ENCODE measurements at places on chromosomes 12 and 14.

DNA sequence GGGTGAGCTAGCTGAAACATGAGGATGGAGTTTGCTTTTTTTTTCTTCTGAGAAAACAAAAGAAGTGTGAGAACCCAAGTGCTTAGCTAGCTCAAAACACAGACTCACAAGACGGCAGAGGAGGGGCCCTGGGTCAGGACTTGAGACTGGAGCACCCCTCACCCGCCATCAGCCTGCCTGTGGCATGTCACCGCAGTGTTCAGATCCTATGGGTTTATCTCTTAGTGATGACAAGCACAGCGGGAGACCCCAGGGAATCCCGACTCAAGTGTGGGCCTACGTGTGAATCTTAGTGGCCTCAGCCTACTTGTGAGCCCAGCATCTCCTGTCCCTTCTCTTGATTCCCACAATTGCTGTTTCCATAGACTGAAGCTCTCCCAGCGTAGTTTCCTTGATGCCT, 22.9 kb downstream of the DYRK4 start:
- no peak for DNase-seq

DNA sequence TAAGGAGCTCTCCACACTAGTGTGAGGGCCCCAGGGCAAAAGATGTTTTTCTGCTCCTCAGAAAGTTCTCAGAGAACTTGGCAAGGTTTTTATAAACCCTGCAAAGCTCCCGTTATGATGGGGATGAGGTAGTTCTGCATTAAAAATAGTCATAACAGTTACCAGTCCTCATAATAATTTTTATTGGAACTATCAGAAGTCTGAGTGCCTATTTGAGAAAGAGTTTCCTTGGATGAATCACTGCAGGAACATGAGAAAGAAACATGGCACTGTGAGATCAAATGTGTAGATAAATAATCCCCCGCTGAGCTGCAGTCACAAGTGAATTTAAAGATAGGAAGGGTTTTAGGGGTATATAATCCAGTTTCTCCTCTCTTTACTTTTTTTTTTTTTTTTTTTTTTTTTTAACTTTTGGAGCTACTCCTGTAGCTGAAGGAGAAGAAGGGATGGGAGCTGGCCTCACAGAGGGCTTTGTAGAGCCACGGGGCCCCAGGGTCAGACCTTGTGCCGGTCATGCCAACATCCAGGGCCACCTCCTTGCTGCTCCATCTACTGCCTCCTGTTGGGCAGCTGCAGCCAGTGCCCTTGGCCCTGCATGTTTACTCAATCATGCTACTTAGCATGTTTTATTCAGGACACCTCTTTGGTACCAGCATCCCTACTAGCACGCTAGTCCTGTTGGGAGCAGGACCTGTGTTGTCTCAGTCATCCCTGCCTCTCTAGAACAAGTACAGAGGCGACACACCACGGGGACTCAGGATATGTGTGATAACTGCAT, 39.5 kb downstream of the EVL start:
- DNase-seq, result no peak

GRCh38 chr12:126558219-126558618, 1493.0 kb downstream of the AACS start:
- DNase-seq, result no peak

DNA sequence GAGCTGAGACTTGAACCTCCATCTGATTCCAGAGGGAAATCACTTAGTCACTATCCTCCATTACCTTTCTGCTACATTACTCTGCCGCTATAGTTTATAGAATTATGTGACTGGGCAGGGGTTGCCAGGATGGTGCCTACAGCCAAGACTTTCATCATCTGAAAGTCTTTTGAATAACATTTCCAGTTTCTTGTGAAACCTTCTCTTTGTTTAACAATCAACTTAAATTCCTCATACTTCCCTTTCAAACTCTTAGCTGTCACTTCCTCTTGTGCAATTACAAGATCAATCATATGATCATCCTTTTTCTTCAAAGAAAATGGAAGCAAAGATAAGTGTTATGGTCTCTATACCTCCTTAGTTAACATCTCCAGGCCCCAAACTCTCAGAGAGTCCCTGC, 25.4 kb upstream of the PELI2 start:
- DNase-seq, result no peak

GRCh38 chr12:26566675-26567074, 266.3 kb downstream of the ITPR2 start:
- DNase-seq, result no peak

- DNase-seq, result no peak
These were observed 166.6 kb downstream of the PIWIL1 start for GRCh38 chr12:130504110-130504839.

- no peak for DNase-seq
These were observed 303.7 kb upstream of the SEL1L start for GRCh38 chr14:81837304-81837703.

DNA sequence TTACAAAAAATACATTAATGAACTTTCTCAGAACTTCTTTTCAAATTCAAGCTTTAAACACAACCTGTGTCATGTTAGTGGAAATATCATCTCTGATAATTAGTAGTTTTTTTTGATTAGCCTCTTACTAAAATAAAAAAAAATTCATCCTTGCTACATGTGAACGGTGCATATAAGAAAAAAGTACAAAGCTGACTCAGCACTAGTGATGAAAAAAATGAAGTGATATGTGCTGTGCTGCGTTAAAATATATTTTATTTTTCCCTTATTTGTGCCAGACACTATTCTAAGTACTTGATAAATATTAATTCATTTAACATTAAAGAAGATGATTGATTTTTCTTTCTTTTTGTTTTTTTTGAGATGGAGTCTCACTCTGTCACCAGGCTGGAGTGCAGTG, 7.5 kb downstream of the IKBIP start:
- no peak for DNase-seq

- no peak for DNase-seq
These were observed 110.9 kb upstream of the CCDC196 start for GRCh38 chr14:66375046-66375964.

GRCh38 chr12:65881348-65881961, 57.2 kb downstream of the HMGA2 start:
- DNase-seq, result no peak

GRCh38 chr12:54229624-54230212, 40.9 kb upstream of the SMUG1 start:
- no peak for DNase-seq

DNA sequence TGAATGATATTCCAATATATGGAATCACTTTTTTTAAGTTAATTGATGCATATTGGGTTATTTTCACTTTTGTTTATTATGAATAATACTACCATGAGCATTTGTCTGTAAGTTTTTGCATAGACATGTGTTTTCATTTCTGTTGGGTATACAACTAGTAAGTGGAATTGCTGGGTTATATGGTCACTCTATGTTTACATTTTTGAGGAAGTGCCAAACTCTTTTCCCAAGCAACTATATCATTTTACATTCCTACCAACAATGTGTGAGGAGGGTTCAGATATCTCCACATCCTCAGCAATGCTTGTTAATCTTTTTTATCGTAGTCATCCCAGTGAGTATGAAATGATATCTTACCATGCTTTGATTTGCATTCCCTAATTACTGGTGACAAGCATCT, 64.0 kb downstream of the MON2 start:
- DNase-seq, result no peak

DNA sequence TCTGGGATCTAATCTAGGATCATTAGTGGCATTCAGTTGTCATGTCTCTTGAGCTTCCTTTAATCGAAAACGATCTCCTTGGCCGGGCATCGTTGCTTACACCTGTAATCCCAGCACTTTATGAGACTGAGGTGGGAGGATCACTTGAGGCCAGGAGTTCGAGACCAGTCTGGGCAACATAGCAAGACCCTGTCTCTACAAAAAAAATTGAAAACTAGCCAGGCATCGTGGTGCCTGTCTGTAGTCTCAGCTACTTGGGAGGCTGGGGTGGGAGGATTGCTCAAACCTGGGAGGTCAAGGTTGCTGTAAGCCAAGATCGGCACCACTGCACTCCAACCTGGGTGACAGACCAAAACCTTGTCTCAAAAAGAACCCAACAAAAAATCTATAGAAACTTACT, 9.0 kb downstream of the PUS1 start:
- no peak for DNase-seq

DNA sequence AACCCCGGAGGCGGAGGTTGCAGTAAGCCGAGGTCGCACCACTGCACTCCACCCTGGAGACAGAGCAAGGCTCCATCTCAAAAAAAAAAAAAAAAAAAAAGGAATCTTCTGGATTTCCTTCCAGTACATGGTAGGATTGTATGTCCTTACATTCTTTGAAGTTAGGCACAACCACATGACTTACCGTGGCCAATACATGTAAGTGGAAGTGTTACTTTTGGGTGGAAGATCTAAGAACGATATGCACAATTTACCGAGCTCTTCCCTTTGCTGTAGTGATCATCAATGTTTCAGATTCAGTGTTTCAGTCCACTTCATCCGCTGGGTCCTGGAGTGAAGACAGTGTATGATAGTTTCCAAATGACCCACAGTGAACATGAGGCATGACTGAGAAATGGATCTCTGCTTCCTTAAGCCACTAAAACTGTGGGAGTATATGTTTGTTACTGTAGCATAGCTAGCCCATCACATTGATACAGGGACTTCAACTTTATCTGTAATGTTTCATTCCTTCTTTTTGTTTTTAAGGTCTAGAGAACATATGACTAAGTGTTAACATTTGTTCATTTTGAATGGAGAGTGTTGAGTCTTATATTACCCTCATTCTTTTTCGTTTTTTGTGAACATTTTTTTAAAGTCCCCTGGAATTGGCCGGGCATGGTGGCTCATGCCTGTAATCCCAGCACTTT, 18.5 kb upstream of the NINJ2 start:
- DNase-seq, result no peak

DNA sequence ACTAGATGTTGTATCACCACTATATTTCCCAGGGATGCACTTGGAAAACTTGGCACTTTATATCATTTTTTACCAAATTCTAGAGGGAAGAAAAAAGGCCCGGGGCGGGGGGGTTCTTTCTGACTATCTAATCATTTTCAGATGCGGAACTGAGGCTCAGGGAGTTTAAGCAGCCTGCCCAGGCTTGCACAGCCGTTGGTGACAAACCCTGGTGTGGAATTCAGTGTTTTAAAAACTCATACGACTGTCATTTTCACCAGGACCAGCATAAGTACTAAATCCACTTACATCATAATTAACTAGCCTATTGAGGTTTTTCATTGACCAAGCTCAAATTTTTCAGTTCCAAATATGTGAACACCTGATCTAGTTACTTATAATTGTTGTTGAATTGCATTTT, 181.0 kb downstream of the IPO8 start:
- DNase-seq, result no peak

GRCh38 chr14:40920380-40920779, 686.3 kb upstream of the LRFN5 start:
- DNase-seq, result no peak

- DNase-seq, result no peak
These were observed 246.7 kb downstream of the PAWR start for GRCh38 chr12:79444089-79444488.

All from NCI-H2107 (cell line).